ENCODE measurements at places on chromosomes 2 and 18.

- peak; percentile 11 for DNase-seq
Observed at GRCh38 chr18:57898506-57899124, 95.5 kb upstream of the ATP8B1 start.

DNA sequence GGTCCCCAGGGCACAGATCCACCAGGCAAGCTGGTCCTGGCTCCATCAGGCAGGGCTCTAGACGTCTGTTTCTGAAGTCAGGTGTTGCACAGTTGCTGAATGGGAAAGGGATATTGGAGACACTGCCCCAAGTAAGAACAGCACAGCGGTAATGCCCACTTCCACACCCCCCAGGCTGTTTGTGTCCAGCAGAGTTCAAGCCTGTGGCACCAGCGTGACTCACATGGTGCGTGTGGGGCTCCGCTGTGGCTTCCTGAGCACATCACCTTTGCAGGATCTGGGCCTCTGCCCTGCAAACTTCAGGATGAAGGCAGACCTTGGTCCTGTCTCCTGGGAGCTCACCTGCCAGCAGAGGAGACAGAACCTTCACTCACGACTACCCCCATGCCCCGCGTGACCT, 203.3 kb downstream of the TFCP2L1 start:
- DNase-seq, result no peak

GRCh38 chr2:95061601-95062183, 36.2 kb downstream of the MAL start:
- DNase-seq, result no peak

DNA sequence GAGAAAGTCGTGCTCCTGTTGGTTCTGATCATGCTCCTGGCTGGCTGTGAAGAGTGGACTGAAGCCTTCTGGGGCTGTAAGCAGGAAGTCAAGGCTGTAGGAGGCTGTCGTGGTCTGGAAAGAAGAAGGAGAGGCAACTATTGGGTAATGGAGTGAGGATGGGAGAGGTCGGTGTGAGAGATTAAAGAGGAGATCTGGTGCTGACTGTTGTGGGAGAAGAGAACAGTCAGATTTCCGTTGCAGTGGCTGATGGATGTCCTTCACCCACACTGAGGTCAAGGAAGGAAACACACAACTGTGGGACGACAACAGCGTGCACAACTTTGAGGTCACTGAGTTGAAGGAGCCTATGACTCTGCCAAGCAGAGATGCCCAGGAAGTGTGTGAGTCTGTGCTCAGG, 2.8 kb upstream of the PSMD1 start:
- DNase-seq, result no peak

DNA sequence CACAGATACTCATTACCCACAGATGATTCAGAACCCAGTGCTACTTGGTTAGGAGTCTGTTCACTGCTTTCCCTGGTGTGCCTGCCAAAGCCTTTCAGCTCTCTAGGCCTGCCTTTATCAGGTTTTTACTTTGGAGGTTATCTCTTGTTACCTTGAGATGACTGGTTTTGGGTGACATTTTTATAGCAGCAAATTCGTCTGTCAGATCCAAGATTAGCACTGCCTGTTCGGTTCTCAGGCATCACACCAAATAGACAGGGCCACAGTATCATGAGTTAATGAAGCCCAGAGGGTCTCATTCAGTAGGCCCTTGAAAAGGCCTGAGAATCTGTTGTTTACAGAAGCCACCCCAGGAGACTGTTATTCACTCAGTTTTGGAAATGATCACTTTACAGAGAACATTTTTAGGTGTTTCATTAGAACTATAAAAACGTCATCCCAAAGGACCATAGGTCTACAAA, 121.2 kb downstream of the OSBPL6 start:
- no peak for DNase-seq

DNA sequence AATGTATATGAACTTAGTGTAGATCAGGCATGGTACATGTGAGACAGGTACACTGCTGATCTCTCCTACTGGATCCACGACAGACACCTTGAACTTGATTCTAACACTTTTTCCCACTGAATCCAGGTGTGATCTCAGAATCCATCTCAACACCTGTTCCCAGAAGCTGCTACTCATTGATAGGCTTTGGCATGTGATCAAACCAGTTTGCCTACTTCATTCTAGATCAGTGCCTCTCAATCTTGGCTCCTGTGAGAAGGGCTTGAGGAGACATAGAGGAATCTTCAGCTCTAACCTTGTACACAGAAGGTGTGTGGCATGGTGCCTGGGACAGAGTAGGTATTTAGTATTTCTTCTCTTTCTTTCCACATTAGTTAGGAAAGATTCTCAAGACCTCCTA, 212.3 kb upstream of the ATP5MC3 start:
- DNase-seq, result no peak

GRCh38 chr18:28425886-28426285, 249.0 kb upstream of the CDH2 start:
- no peak for DNase-seq

- DNase-seq, result no peak
Observed at GRCh38 chr2:233530381-233530780, 36.2 kb downstream of the USP40 start.

DNA sequence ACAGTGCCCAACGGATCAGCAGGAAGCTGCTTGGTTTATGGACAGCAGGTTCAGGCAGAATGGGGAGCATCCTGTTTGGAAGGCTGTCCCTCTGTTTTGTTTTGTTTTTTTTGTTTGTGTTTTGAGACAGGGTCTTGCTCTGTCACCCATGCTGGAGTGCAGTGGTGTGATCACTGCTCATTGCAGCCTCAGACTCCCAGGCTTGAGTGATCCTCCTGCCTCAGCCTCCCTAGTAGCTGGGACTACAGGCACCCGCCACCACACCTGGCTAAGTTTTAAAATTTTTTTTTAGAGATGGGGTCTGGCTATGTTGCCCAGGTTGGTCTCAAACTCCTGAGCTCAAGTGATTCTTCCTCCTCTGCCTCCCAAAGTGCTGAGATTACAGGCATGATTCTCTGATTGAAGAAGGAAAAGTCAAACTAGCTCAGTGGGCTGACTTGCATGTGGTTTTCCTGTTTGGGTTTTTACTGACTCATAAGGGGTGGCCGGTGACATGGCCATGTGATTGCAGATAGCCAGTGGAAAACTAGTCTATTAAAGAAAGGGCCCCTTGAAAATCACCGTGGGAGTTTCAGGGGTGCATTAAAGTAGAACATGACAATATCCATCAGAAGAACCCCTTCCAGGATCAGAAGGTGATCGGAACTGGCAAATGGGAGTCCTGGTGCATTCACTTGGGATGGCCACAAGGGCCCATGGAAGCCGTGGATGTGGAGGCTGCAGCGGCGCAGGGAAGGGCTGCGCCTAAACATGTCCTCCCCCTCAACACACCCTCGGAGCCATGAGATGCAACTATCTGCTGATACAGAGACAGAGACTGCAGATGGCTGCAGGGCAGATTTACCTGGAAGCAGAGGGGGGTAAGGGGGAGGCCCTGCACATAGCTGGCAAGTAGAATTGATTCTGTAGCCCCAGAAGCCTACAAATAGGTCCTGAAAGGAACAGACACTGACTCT, 26.5 kb downstream of the AQP12B start:
- no peak for DNase-seq

GRCh38 chr18:48557640-48558174, 18.9 kb downstream of the CTIF start:
- no peak for DNase-seq

DNA sequence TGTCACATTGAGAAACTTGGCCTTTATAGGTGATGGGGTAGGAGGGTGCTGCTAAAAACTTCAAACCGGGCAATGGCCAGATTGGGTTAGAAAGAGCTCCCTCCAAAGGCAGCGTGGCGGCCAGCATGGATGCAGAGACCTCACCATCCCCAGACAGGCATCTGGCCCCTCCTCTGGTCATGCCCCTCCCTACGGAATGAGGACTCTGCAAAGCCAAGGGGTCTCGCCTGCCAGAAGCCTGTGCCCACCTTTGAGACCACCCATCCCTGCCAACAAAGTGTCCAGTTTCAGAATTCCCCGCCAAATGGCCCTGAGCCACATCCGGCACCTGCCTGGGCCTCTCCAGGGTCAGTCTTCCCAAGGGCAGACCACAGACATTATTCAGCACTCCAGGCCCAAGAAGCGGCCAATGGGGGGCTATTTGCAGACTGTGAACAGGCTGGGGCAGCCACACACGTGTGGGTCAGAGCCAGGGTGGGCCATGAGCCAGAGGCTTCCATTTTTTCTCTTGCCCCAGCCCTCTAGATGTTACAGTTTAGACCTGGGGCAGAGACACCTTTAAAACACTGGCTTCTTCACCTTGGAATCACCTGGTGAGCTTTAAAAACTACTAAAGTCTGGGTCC, 4.2 kb upstream of the ATP6V1B1 start:
- no peak for DNase-seq

DNA sequence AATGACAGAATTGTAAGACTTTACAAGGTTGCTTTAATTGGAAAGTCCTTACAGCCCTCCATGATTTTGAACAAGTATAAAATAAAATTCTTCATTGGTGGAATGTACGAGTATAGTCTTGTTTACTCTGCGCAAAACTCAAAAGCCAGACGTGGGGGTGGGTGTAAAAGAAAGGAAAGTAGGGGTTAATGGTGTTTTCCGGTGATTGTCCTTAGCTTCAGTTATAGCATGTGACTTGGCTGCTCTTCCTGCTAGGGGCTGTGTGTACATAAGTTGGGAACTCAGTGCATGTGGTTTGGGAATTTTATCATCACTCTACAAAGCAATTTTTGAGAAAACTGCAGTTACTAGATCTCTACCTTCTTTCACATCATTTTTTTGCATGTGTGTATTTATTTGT, 82.4 kb upstream of the CAVIN2 start:
- no peak for DNase-seq

GRCh38 chr2:2849464-2850217, 518.6 kb upstream of the MYT1L start:
- no peak for DNase-seq

- no peak for DNase-seq
Observed at GRCh38 chr18:78978349-78979055, 1.1 kb upstream of the SALL3 start.

DNA sequence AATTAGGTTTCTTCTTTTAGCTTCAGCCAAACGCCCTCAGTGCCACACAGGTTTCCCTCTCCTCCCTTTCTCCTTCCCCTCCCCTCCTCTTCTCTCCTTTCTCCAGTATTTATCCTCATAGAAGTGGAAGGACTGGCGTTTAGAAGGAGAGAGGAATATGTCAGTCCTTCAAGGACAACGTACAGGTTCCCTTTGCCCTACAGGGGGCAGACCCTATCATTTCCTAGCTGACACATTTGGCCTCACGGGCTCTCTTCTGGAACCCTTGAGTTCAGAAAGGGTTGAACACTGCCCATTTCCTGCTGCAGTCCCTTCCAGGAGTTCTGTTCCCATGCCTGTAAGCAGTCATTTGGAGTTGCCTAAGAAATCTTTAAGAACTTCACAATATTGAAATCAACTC, 46.1 kb downstream of the CDCA7 start:
- peak; percentile 32 for DNase-seq

DNA sequence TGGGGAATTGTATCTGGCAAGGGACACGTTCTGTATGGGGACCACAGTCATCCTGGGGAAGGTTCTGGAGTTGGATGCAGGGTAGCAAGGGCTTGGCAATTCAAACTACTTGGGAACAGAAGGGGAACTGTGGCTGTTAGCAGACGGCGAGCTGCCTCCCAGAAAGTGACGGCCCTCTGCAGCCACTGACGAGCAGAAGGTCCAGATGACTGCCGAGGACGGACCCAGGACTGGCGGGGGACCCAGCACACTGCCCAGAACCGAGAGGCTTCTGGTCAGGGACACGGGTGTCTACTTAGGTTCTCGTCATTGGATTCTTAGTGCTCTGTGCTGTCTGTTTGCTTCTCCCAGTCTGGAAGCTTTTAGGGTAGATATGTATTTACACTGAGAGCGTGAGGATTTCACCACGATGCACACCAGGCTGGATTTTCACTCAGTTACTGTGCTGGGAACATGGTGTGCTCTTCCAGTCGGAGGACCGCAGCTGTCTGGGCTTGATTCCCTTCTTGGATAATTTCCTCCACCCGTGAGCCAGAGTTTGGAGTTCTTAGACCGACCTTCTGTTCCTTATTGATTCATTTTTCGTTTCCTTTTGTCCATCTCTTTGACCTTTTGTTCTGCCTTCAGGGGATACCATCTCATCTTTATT, 13.4 kb downstream of the GPR35 start:
- DNase-seq, result no peak

DNA sequence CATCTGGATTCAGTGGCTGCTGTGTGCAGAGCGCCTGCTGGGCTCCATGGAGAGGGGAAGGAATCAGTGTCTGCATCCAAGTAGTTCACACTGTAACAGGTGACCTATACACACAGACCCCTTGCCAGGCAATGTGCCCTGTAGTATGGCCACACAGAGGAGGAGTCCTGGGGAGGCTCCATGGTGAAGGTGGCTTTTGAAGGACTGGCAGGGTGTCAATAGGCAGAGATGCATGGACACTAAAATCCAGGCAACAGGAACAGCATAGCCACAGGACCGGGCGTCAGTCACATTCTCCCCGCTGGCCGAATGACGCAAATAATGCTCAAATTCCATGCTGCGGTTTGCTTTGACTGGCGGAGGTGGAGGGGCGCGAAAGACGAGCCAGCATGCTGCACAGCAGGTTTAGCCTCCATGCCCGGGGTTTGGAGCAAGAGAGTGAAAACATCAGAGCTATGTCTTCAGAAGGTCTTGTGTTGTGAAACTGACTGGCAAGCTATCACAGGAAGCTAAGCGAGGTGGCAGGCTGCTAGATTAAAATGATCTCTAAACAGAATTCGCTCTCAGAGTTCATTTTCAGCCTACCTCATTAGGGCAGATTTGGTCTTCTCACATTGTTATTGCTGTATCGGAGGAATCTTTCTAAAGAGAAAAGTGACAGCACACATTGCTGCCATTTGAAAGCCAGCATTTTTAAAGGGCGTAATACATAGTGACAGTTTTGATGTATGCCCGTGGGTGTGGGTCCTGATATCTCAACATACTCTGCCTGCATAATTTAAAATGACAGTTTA, 1.2 kb upstream of the CHMP1B start:
- DNase-seq, result no peak

GRCh38 chr2:165406173-165406572, 63.3 kb upstream of the CSRNP3 start:
- DNase-seq, result no peak

DNA sequence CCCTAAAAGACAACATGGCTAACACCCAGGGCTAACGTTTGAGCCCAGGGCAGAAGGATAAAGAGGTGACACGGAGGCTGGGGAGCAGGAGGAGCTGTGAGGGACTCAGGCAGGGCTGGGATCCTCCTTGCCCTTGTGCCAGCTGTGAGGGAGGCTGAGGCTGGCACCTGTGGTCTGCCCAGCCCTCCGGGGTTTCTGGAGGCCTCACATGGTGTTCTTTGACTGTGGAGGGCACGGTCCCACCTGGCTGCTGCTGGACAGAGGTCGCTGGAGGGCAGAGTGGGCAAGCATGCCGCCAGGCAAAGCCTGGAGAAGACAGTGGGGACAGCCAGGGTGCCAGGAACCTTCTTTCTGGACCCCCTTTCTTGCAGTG, 26.8 kb upstream of the CNNM3 start:
- DNase-seq, result no peak

- DNase-seq, result no peak
Observed at GRCh38 chr2:232530626-232531260, 4.8 kb downstream of the CHRND start.

- DNase-seq, result no peak
Observed at GRCh38 chr2:96773922-96774321, 13.2 kb downstream of the CNNM4 start.

Data from NCI-H510A (cell line).